Hematopoietic multipotent progenitor cell (in vitro differentiated cells): ENCODE measurements at places on chromosomes 6 and 20.

GRCh38 chr6:27605401-27606342 lies 132.8 kb upstream of the ZNF184 start:
- no peak for DNase-seq

- peak; percentile 43 for DNase-seq
Measured at GRCh38 chr6:36755435-36756348, 58.1 kb downstream of the RAB44 start.

DNA sequence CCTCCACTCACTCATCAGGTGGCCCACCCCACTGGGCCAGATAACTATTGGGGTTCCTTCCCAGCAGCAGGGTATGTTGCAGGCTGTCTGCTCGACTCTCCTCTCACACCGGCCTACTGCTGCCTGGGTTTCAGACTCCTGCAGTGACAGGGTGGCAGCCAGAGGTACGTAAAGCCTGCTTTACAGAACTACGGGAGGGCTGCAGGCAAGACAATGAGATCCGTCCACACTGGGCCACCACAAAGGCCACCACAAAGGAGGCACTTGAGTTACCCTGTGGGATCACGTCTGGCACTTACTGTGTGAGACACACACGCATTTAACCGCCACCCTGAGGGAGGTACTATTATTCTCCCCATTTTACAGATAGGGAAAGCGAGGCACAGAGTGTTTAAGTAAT lies 78.5 kb downstream of the NFATC2 start:
- no peak for DNase-seq

GRCh38 chr6:34928220-34928619 lies 39.2 kb downstream of the ANKS1A start:
- no peak for DNase-seq

- DNase-seq: no peak
Measured at GRCh38 chr6:121764493-121764892, 329.0 kb downstream of the GJA1 start.

DNA sequence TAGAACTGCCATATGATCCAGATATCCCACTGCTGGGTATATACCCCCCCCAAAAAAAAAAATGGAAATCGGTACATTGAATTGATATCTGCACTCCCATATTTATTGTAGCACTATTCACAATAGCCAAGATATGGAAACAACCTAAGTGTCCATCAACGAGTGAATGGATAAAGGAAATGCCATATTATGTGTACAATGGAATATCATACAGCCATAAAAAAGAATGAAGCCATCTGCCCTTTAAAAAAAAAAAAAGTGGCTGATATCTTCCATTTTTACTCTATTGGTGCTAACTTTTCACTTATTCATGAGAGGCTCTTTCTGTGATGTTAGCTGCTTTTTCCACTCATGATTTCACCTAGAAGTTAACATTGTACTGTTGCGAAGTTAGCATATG lies 156.5 kb downstream of the REV3L start:
- DNase-seq: no peak

DNA sequence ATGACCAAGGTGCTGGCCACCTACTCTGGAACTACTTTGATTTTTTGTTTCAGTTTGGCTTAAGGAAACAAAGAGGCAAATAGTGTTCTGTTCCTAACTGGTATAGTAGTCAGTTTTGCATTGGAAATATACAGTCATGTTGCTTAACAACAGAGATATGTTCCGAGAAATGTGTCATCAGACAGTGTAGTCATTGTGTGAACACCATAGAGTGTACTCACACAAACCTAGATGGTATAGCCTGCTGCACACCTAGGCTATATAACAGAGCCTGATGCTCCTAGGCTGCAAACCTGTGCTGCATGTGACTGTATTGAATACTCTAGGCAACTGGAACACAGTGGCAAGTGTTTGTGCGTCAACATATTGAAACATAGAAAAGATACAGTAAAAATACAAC lies 80.4 kb downstream of the ARID1B start:
- no peak for DNase-seq

GRCh38 chr6:143634486-143634885 lies 43.3 kb upstream of the PHACTR2 start:
- DNase-seq: no peak

- DNase-seq: peak; percentile 51
Measured at GRCh38 chr6:118705544-118706491, 54.4 kb upstream of the CEP85L start.
